ENCODE measurements at places on chromosomes 6 and 20. TPM values are rescaled to one million over a fixed set of nuclear protein-coding genes. Genes with fewer than 3 reads are reported as not detected.

- DNase-seq = no peak
These were observed 47.1 kb upstream of the SAMHD1 start for GRCh38 chr20:36998652-36999051.

DNA sequence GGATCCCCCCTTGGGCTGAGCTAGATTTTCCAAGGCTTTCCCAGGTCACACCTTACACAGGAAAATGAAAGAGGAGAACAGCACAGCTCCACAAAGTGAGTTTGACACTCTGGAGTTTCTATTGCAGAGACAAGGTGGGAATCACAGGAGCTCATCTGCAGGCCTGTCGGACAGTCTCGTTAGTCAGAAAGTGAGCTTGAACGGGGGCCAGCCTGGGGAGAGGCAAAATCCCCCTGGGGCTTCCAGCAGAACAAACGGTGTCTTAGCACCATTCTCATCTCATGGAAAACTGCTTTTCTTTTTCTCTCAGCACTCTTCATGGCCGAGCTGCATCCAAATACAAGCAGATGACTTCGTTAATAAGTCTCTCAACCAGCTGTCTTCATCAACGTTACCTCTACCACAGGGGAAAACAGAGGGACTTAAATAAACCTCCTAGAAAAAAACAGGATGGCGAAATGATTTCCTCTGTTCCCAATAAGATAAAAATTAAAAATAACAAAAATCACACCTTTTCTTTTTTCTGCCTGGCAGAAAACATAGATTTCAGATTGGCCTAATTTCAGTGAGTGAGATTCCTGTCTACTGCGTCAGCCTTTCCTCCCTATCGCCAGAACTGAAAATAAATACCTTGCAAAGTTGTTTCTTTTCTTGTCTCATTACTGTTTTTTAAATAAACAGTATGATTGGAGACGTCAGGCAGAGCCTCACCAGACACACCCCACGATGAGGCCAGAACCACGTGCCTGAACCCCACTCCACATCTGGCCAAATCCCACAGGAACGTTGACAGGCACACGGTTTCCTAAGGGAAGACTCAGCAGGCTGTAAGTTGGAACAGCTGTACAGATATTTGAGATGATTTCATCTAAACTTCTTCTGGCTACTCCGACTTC lies 219.0 kb downstream of the TTLL2 start:
- peak; percentile 70 for DNase-seq

DNA sequence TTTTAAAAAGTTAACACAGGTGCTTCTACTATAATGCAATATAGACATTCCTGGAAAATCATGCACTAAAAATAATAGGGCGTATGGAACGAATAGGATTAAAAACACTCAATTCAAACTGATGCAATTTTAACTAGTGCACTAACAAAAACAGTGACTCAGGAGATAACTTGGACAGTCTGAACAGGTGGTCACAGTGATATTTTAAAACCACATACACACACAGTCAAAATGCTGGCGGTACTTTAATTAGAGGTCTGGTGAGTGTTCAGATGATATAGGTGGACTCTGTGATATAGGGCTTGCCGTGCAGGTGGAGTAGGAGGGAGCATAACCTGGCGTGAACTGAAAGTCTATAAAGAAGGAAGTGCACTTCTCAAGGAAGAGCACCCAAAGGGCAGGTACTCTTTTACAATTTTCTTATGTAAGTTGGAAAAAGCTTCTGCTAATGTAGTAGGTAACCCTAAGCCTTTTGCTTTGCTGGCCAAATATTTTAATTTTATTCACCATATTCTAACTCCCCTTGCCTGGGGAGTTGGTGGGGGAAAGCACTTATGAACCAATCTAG lies 41.9 kb upstream of the PLN start:
- DNase-seq = no peak

DNA sequence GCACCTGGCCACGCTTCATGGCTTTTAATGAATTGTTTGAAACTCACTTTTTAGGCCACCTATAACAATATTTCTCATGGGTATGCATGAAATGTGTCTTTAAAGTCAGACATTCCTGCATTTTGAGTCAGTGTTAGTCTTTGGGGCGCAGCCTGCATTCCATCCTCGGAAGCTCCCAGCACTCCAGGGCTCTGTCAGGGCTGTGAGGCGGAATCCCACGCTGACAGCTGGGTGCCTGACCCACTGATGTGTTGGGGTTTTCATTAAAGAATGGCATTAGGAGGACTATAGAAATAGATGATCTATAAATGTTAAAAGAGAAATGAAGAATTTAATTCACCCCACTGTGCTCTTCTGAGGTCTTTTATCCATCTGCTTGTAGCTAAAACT lies 16.2 kb upstream of the CLDN20 start:
- no peak for DNase-seq

- peak; percentile 41 for DNase-seq
These were observed 39.8 kb upstream of the CDH22 start for GRCh38 chr20:46347841-46348803.

DNA sequence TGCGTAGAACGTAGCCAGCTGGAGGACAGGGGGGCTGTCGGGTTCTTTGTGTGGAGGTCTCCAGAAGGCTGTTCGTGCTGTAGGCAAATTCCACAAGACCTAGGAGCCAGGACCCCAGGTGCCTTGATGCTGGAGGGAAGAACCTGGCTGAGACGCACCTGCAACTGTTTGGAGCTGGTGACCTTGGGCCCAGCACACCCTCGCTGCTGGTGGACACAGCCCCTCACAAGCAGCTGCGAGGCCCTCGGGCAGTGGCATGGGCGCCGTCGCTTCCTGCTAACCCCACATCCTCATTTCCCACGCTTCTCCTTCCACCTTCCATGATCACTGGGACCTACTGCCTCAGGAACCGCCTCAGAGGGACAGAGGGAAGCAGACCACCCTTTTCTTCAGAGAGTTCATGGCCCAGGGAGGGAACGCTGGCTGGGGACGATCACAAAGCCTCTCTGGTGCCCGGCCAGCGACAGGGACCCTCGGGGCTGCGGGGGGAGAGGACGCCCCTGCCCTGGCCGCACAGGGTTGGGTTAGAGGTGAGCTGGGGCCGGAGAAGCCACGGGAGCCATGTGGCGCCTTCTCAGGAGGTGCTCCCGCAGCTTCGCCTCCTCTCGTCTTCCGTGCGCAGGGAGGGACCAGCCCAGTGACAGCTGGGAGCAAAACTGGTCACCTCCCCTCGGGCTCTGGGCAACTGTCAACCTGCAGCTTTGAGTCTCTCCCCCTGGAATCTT lies 18.4 kb downstream of the DLL1 start:
- DNase-seq = no peak

- no peak for DNase-seq
These were observed 21.7 kb downstream of the SERPINB9 start for GRCh38 chr6:2881423-2881822.

DNA sequence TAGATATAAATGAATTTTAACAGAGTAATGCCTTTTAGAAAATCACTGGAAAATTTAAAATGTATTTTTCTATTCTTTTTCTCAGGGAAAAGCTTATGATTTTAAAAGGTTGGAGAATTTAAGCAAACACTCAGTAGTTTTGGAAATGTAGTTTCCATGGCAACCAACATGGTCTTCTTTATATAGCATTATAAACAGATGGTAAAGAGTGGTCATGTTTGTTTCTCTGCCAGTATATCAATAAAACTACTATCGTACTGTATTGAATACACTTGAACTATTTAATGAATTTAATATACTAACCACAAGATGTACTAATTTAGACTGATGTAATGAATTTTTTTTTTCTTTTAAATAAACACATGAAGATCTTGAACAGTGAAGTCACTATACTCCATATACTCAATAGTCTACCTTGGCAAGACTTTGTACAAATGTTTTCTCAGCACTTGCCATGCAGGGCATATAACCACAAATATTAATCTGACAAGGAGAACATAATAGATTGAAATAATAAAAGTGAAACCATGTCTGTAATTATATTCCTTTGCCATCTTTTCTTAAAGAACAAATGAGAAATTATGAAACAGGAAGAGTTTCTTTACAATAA lies 105.5 kb downstream of the PDSS2 start:
- no peak for DNase-seq

The SLC35B2 gene
- total RNA-seq = 5.9 TPM

The OOEP gene
- not detected for total RNA-seq

The F13A1 gene
- total RNA-seq = 58.8 TPM

The PSORS1C2 gene
- not detected for total RNA-seq

The ZNF322 gene
- total RNA-seq = 38.7 TPM

Data from uterus (tissue), 4 donors.